Epithelial cell of proximal tubule (primary cell): ENCODE measurements at places on chromosomes 3 and 15. TPM values are rescaled to one million over a fixed set of nuclear protein-coding genes. Genes with fewer than 3 reads are reported as not detected.

Gene DUOXA2
- total RNA-seq, result not detected in 2 replicates

Gene SLC9C1
- not detected in 2 replicates for total RNA-seq

DNA sequence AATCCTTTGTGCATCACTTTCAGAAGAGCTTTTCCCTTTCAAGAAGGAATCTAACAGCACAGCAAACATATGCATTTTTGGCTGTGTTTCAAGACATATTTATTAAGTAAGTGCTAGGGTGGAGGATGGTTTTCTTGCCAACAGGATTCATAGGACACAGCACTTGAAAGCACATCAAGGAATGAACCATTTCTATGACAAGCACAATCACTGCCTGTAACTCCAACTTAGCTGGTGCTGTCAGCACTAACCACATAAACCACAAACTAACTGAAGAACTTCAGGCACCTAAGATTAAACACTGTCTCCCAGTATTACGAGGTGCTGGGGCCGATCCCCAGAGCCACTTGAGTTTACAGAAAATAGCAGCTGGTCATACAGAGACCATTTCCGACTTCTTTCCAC, 35.4 kb upstream of the SPRED1 start:
- no peak for DNase-seq

DNA sequence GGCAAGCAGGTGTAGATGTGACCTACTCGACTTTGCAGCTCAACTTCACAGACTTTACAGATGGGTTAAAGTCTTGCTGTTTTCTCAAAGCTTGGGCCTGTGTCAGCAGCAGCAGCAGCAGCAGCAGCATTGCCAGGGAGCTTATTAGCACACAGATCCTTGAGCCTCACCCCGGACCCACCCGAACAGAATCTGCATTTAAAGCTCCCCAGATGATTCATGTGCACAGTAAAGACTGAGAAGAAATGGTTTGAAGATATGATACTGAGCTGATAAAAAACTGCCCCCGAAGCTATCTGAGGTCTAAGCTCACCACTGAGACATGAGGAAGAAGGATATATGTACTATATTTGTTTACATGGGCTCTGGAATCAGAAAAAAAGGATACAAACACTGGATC, 231.7 kb downstream of the ARPP21 start:
- DNase-seq, result no peak

DNA sequence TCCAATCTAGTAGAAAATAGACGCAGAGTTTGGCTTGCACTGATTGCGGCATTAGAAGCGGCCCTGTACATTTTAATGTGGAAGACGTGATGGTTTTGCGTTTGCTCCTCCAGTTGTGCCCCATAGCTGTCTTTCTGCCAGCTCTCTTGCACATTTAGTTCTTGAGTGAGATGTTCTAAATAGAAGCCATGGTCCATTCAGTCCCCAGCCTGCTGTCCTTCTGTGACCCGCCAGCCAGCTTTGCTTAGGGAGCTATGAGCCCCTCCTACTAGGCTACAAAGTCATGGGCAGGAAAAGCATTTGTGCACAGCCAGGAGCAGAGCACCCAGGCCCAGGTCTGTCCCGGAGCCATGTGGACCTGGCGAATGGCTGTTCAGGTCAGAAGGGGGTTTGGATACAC, 50.3 kb downstream of the APBA2 start:
- DNase-seq, result no peak

- no peak for DNase-seq
These were observed 11.2 kb downstream of the DENND6A start for GRCh38 chr3:57681691-57682090.

- no peak for DNase-seq
These were observed 19.3 kb upstream of the PRR23E start for GRCh38 chr3:127173516-127174166.

DNA sequence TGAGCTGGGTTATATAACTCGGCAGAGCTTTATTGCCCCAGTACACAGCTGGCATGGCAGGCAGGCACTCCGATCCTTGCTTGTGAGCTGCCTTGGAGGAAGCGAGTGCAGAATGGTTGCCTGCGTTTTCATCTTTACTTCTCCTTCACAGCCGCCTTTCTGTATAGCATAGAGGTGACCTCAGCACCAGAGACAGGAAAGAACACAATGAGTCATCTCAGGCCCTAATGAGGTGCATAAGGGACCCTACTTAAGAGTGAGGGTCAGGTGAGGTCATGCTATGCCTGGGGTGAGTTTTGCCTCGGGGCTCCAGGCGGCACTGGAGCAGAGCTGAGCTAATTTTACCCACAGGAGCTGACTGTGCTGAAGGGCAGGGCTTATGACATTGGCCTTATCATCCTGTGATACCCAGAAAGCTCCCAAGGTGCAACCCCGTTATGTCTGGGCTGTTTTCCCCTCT, 43.5 kb downstream of the LPP start:
- no peak for DNase-seq

- DNase-seq, result no peak
These were observed 16.8 kb downstream of the MEF2A start for GRCh38 chr15:99582508-99582960.

- DNase-seq, result no peak
These were observed 51.8 kb upstream of the DGKG start for GRCh38 chr3:186413615-186414415.

DNA sequence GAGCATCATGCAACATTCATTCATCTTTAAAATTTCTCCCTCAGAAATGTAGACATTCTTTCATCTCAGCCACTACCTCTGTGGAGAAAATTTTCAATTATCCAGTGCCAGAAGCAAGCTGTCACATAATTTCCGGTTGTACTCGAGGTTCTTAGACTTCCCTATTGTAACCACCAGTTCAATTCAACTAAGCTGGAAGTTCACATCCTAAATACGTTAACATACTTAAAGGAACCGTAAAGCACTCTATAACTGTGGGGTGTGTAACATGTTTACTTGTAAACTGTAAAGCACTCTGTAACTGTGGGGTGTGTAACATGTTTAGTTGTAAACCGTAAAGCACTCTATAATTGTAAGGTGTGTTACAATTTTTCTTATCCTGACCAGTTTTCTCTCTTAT, 150.3 kb downstream of the PLCL2 start:
- no peak for DNase-seq
